KBM-7 (cell line): ENCODE measurements at places on chromosomes 6 and 20.

DNA sequence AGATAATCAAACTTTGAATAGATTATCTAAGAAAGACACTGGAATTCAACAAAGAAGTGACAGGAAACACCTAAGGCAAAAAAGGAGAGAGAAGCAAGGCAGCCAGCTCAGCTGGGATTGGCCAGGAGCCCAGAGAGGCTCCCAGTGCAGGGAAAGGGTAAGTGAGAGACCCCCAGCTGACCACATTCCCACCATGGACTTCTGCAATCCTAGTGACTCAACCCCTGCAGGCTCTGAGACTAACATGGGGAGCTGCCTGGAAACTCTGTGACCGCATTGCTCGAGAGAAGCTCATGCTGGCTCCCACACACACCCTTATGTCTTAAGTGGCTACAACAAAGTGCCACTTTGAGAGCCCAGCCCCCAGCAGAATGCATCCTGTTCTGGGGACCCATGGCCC lies 215.1 kb downstream of the PACRG start:
- DNase-seq, result no peak

GRCh38 chr6:12354499-12354898 lies 64.3 kb downstream of the EDN1 start:
- DNase-seq, result no peak

- DNase-seq, result no peak
Observed at GRCh38 chr6:34246249-34246562, 2.6 kb downstream of the SMIM29 start.

GRCh38 chr20:2038161-2038560 lies 44.3 kb upstream of the PDYN start:
- no peak for DNase-seq

GRCh38 chr6:119739769-119740168 lies 390.2 kb upstream of the MAN1A1 start:
- DNase-seq, result no peak

GRCh38 chr6:170459451-170459850 lies 93.7 kb downstream of the PSMB1 start:
- peak; percentile 8 for DNase-seq

- peak; percentile 75 for DNase-seq
Observed at GRCh38 chr6:109397020-109397419, 14.8 kb upstream of the CD164 start.

- DNase-seq, result no peak
Observed at GRCh38 chr20:46557231-46557956, 6.9 kb upstream of the OCSTAMP start.

DNA sequence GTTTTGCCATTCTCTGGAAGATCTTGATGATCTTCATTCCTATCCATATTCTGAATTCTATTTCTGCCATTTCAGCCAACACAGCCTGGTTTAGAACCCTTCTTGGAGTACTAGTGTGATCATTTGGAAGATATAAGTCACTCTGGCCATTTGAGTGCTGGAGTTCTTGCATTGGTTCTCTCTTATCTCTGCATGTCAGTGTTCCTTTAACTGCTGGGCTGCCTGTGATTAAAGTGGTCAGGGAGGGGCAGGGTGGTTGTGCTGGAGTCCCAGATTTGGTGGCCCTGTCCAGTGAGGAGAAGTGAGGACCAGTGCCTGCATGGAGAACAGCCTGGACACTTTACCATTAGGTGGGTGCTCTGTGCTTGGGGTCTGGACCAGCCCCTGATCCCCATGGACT lies 173.0 kb downstream of the SOD2 start:
- no peak for DNase-seq

GRCh38 chr6:121732641-121733040 lies 297.2 kb downstream of the GJA1 start:
- DNase-seq, result no peak

DNA sequence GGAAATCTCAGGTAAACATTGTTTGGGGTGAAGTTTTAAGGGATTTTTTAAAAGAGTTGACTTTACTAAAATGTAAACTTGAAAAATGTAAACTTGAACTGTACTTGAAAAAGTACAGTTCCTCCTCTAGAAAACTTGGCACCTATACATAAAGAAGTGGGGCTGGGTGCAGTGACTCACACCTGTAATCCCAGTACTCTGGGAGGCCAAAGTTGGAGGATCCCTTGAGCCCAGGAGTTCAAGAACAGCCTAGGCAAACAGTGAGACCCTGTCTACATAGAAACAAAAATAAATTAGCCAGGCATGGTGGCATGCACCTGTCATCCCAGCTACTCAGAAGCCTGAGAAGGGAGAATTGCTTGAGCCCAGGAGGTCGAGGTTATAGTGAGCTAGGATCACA lies 7.2 kb downstream of the BTBD9 start:
- DNase-seq, result no peak
